GM23248 (cell line): ENCODE measurements at places on chromosomes 4 and X. TPM values are rescaled to one million over a fixed set of nuclear protein-coding genes. Genes with fewer than 3 reads are reported as not detected.
A peak's percentile ranks its signal among the peaks of the same experiment; 100 is the strongest.

Gene SUPT20HL2
- total RNA-seq: not detected in 2 replicates

Gene TREX2
- total RNA-seq: 0.76 and 6.2 TPM in 2 replicates

DNA sequence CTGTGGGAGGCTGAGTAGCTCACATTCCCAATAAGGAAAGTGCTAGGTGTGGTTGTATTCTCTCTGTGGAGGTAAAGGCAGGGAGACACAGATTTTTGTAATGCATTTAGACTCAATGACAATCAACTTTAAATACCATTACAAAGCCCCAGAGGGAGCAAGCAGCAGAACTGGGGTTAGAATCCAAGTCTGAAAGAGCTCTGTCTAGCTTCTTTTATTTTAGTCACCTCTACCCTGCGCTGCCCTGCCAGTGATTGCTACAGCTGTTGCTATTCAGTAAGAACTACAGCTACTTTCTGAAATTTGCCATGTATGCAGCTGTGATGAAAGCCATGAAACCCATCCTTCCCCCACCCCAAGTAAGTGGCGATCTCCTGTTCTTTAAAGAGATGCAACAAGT lies 22.5 kb downstream of the SLC39A8 start:
- H3K4me1 ChIP-seq: no peaks in the 10 kb centered on the region
- no peak overlapping the region for H3K4me3 ChIP-seq
- no peak for DNase-seq
- no peak overlapping the region for H3K27ac ChIP-seq
- no peaks in the 10 kb centered on the region for H3K27me3 ChIP-seq

GRCh38 chrX:104567506-104567905 lies 1.5 kb downstream of the IL1RAPL2 start:
- H3K4me3 ChIP-seq: no peak overlapping the region
- H3K36me3 ChIP-seq: no peaks in the 10 kb centered on the region
- H3K4me1 ChIP-seq: no peaks in the 10 kb centered on the region
- DNase-seq: no peak

- no peaks in the 10 kb centered on the region for H3K4me1 ChIP-seq
- no peak overlapping the region for H3K4me3 ChIP-seq
- peak; percentile 11 for DNase-seq
- H3K27me3 ChIP-seq: no peaks in the 10 kb centered on the region
- no peak overlapping the region for H3K27ac ChIP-seq
- H3K36me3 ChIP-seq: no peaks in the 10 kb centered on the region
Measured at GRCh38 chr4:180695851-180696250, 1547.4 kb upstream of the TENM3 start.

DNA sequence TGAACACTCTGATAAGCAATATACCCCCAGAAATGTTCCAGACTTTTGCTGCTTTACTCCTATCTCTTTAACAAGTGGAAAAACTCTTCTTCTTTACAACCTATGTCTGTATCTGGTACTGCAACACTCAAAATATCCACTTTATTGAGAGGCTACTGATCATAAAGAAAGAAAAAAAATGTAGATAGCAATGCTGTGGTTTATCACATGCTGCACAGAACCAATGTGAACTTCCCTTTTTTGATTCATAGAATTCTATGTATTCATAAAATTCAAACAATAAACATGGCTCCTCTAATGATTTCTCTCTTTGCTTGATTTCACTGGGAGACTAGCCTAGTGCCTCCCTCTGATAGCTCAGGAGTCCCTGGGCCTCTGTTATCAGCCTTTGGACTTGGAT lies 223.5 kb downstream of the ZNF674 start:
- no peaks in the 10 kb centered on the region for H3K27me3 ChIP-seq
- no peak overlapping the region for H3K4me3 ChIP-seq
- no peak for DNase-seq
- H3K4me1 ChIP-seq: peaks cover 17% of the 10 kb centered on the region
- H3K27ac ChIP-seq: no peak overlapping the region

GRCh38 chr4:43607827-43608461 lies 715.4 kb downstream of the GRXCR1 start:
- no peaks in the 10 kb centered on the region for H3K27me3 ChIP-seq
- no peak overlapping the region for H3K27ac ChIP-seq
- H3K36me3 ChIP-seq: no peaks in the 10 kb centered on the region
- no peak for DNase-seq
- no peaks in the 10 kb centered on the region for H3K4me1 ChIP-seq
- no peak overlapping the region for H3K4me3 ChIP-seq
